ENCODE measurements at places on chromosomes 7 and 10.

GRCh38 chr7:132560825-132561529, 15.3 kb downstream of the PLXNA4 start:
- DNase-seq, result no peak

GRCh38 chr10:78542521-78542920, 508.9 kb downstream of the RPS24 start:
- no peak for DNase-seq

DNA sequence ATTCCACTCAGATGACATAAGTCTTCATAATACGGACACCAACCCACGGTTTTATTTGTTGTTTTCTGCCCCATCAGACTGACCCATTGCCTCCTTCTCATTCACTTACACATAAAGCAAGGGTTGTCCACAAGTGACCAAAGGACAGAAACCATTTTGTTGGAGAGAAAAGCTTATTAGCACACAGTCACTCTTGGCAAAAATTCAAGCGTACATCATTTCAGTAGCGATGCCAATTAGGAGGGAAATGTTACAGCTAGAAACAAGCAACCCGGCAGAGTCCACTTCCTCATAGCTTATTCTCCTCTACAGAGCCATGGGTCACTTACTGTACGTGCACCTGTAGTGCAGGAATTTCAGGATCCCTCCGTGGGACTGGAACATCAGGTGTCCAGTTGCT, 23.0 kb downstream of the ABLIM1 start:
- DNase-seq, result no peak

DNA sequence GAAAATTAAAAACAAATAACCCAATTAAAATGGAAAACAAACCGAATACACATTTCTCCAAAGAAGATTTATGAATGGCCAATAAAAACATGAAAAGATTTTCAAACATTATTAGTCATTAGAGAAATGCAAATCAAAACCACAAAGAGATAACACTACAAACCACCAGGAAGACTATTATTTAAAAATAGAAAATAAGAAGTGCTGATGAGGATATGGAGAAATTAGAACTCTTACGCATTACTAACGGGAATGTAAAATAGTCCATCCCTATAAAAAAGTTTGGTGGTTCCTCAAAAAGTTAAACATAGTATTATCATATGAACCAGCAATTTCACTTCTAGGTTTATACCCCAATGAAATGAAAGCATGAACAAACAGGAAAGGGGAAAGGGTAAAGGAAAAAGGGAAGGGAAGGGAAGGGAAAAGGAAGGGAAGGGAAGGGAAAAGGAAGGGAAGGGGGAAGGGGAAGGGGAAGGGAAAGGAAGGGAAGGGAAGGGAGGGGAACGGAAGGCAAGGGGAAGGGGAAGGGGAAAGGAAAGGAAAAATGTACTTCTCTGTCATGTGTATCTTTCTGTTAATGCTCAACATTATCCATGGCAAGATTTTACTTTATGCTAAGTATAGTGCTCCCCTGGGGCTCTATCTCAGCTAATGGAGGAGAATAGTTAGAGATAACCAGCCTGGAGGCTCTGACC, 125.3 kb upstream of the RSU1 start:
- no peak for DNase-seq

GRCh38 chr7:114084472-114085312, 165.9 kb upstream of the PPP1R3A start:
- peak; percentile 55 for DNase-seq

GRCh38 chr7:91005841-91006240, 258.4 kb upstream of the FZD1 start:
- DNase-seq, result no peak

GRCh38 chr10:116690356-116691322, 51.7 kb downstream of the HSPA12A start:
- DNase-seq, result no peak

DNA sequence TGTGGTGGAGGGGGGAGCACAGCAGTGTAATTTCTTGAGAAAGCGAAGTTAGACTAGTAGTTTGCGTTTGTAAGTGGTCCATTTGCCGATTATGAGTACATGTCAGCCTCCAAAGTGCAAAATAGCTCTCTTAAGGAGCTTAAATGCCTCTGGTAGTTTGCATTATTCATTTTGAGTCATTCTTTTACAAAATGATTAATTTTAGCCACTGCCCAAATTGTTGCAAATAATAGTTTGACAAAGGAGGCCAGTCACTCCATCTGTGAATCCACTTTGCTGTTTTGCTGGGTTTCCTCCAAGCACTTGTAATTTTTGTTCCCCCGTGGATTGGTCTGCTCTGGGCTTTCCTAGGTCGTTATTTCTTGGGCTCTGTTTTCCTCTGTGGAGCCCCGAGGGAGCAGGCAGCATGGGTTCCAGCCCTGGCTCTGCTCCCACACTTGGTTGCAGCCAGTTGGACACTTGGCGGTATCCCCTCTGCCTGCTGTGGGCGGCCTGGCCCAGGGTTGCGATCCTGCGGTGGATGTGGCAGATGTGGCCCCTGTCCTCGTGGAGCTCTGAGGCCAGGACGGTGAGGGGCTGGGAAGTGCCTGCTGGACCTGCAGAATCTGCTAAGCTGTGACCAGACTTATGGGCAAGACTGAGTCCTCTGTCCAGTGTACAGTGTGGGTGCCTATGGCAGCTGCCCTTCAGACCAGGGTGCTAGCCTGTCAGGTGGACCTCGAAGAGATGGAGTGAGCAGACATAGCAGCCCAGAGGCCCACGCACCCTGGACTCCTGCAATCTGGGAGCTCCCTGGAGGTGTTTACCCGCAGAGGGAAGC, 129.1 kb upstream of the BTBD16 start:
- no peak for DNase-seq

DNA sequence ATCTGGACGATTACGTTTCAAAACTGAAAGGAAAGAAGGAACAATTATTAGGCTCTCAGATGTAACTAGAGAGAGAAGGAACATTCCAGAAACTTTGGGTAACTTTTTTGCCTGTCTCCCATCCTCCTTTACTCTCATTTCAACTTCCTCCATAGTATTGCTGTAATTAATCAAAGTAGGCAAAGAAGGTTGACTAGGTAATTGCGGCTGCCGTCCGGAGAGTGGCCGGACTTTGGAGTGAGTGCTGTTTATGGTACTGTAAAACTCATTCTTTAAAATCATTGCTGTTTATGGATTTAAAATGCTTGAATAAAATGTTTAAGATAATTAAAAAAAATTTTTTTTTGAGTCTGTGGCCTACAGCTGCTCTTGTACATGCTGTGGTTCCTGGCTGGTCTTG, 56.4 kb downstream of the RBM33 start:
- no peak for DNase-seq
